ENCODE measurements at places on chromosomes 12 and 14.

GRCh38 chr12:108043286-108043685, 85.8 kb upstream of the WSCD2 start:
- no peak for DNase-seq

- DNase-seq: peak; percentile 40
These were observed 6.3 kb downstream of the CLEC2A start for GRCh38 chr12:9925705-9926393.

- DNase-seq: peak; percentile 46
These were observed 38.3 kb downstream of the ATF7IP start for GRCh38 chr12:14403711-14404196.

DNA sequence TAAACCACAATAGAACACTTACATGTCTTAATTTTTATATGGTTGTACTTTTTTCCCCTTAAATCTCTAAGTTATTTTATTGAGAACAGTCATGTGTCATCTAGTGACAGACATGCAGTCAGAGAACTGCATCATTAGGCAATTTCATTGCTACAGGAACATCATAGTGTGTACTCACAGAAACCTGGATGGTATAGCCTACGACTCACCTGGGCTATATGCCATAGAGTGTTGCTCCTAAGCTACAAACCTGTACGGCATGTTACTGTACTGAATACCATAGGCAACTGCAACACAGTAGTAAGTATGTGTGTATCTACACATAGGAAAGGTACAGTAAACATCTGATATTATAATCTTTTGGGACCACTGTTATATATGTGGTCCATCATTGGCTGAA, 557.6 kb downstream of the PRKD1 start:
- DNase-seq: no peak

- no peak for DNase-seq
These were observed 171.8 kb downstream of the GLT1D1 start for GRCh38 chr12:129025055-129025454.

GRCh38 chr14:58788655-58789503, 151.1 kb downstream of the DACT1 start:
- DNase-seq: no peak

- DNase-seq: no peak
These were observed 4.2 kb upstream of the HRK start for GRCh38 chr12:116885491-116885890.

- no peak for DNase-seq
These were observed 44.4 kb downstream of the SLC8B1 start for GRCh38 chr12:113290506-113290905.

DNA sequence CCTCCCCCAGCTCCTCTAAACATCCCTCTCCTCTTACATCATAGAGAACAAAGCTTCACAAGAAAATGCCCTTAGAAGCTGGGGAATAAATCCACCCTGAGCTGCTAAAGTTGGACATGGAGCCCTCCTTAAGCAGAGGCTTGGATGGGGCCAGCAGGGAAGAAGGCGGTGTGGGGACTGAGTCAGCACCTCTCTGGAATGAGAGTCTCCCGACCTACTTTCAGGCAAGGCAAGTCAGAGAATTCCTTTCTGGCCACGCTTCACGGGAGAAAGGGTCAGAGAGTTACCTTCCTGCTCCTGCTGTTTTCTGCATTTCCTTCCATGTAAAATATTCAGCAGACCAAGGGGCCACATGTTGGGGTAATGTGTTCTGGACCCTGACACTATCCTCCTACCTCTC, 113.3 kb upstream of the PRB2 start:
- no peak for DNase-seq

GRCh38 chr14:73764406-73765280, 50.5 kb upstream of the PNMA1 start:
- peak; percentile 3 for DNase-seq

DNA sequence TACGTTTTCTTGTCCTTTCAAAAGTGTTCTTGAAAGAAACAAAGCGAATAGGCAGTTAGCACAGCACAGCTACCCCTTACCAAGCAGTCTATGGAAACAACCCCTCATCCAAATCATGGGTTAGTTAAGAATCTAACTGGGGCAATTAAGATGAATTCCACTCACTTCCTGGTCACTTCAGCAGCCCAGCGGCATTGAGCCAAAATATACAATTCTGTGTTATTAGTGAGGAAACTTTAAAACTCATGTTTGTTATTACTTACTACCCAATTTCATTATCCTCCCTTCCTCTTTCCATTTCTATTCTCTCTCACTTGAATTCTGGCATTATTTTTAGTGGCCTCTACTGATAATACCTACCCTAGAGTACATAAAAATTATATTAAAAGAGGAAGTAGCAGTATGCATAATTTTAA, 121.4 kb downstream of the PPHLN1 start:
- DNase-seq: no peak

DNA sequence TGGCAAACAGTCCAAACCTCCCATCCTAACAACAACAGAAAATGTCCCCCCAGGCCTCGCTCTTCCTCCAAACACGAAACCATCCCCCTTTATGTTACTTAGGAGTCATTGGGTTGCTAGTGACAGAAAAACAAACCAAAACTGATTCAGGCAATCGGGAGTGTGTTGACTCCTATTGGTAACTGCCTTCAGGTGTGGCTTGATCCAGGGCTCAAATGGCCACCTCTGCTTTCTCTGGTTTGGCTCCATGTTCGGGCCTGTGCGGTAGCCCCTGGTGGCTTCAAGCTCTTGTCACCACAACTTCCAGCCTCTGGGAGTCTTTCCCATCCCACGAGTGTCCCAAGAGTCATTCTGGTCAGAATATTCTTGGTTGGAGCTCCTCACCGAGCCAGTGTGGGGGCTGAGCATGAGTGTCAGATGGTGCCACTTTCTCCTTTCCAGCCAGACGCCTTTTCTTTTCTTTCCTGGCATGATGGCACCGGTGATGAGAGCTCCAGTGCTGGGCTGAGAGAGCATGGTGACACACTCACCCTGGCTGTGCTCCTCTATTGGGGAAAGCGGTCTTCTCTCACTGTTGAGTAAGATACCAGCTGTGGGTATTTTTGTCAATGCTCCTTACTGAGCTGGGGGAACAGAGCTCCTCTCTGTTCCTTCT, 38.6 kb downstream of the NOC4L start:
- no peak for DNase-seq

- DNase-seq: no peak
These were observed 14.9 kb downstream of the LTA4H start for GRCh38 chr12:96020314-96021003.

DNA sequence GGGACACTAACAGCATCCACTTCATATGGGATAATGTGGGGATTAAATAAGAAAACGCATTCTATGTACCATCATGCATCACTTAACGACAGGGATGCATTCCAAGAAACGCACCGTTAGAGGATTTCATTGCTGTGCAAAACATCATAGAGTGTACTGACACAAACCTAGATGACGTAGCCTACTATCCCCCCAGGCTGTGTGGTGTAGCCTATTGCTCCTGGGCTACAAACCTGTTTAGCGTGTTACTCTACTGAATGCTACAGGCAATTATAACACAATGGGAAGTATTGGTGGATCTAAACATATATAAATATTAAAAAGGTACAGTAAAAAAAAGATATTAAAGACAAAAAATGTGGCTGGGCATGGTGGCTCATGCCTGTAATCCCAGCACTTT, 230.6 kb downstream of the KSR2 start:
- no peak for DNase-seq

DNA sequence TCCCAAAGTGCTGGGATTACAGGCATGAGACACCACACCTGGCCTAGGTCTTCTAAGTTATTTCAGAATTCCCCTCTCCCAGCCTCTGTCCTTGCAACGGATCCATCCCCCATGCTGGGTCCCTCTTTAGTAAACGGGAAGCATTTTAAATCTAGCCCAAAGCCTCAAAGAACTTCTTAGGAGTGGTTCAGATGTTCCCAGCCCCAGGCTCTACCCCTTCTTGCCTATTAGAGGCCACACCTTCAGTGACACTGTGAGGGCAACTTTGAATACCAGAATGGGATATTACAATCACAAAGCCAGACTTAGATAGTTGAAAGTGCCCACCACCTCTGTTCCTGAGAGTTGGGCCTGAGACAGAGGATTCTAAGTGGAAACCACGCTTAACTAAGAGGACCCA, 18.1 kb upstream of the SPPL3 start:
- no peak for DNase-seq

DNA sequence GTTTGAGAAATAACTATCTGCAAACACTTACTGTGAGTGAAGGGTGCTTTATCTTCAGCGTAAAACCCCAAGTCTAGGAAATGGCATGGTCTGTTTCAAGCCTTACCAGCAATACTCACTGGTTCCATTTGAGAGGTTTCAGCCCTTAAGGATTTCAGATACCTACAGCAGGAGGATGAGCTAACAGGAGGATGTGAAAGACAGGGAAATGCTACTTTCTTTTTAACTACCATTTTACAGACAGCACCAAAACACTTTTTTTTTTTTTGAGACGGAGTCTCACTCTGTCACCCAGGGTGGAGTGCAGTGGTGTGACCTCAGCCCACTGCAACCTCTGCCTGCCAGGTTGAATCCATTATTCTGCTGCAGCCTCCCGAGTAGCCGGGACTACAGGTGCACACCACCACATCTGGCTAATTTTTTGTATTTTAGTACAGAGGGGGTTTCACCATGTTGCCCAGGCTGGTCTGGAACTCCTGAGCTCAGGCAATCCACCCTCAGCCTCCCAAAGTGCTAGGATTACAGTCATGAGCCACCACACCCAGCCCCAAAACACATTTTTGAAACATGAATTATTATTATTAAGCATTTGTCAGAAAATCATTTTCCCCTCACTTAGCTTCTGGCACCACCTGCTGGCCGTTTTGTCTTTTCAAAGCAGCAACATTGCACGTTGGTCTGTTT, 4.6 kb downstream of the MTRFR start:
- peak; percentile 65 for DNase-seq

GRCh38 chr14:70789961-70790360, 19.4 kb downstream of the MAP3K9 start:
- no peak for DNase-seq

DNA sequence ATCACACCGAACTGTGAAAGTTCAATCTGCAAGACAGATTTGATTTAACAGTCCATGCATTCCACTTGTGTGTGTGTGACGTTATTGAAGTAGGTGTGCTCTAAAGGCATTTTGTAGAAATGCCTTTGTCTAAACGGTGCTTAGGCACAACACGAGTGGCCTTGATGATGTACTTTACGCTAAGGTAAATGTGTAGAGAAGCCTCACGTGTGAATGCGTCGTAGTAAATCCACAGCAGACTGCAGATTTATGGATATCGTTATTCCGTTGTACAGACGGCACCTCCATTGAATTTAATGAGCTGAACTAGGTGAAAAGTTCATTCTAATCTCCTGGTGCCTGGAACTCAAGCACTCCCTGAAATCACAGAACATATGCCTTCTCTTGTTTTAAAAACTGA, 202.8 kb upstream of the STXBP6 start:
- DNase-seq: no peak

- DNase-seq: no peak
These were observed 78.0 kb downstream of the SRGAP1 start for GRCh38 chr12:63922474-63922873.

GRCh38 chr14:105439710-105440553, 20.3 kb downstream of the MTA1 start:
- no peak for DNase-seq

GRCh38 chr12:29750131-29750927, 33.4 kb downstream of the TMTC1 start:
- no peak for DNase-seq

DNA sequence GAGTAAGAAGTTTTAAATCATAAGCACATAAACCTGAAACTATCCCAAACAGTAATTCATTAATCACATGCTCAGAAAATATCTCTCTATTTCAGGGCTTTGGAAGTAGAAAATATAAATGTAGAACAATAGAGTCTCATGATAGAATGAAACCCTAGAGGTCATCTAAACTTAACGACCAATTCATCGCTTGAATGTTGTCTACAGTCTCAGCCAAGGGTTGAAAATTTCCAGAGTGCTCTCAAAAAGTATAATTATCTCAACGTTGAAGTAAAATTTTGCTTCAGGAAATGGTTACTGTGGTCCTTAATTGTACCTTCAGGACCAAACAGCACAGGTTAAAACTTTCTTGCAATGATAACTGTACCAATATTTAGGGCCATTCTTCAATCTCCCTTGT, 1053.6 kb upstream of the SEL1L start:
- DNase-seq: no peak

DNA sequence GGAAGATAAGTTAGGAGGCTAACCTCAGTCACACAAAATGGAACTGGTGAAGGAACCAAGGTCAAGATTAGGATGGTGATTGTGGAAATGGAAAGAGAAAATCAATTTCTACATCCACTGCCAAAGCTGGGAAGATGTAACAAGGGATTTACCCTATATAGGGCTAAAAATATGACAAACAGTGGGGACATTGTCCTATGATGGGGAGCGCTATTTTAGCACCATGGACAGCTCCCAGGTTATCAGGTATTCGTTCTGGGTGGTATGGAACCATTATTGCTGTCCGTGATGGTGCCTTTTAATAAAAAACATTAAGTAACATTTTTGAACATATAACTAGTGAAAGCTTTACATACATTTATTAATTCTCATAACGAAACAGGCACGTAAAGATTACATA, 124.0 kb downstream of the NDUFA12 start:
- DNase-seq: no peak

DNA sequence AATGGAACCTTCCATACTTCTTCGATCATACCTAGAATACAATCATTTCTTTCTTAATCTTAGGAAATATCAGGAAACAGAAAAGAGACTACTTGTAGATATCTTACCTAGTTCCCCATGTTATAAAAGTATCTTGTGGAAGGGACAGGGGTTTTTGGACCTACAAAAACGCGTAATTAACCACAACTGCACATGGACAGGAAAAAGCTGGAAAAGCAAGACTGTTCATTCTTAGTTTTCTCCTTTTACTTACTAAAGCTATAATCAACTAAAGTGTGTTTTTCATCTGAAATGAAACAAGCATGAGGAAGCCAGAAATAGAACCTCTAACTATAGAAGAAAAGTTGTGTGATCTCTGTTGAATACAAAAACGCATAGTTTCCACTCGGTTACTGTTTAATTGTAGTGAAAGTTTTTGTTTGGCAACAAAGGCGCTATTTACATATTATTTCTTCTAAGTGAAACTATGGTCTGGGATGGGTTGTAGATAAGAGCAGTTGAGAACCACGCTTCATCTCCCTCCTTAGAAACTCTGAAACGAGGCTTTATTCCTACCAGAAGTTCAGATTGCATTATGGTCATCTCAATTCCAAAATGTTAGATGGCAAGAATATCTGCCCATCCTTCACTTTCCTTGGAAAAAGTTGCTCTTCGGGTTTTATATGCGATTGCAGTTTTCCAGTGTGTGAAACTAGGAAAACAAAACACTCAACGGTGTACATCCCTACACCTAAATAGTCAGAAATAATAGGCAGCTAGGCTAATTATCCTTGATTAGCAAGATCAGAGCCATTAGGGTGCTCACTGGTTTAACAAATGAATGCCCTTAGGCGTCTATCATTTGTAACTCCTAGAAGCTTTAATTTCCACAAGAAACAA, 1.1 kb downstream of the BCAT1 start:
- no peak for DNase-seq

GRCh38 chr12:11725686-11726085, 76.2 kb downstream of the ETV6 start:
- no peak for DNase-seq

GRCh38 chr12:115508990-115509389, 768.5 kb downstream of the MED13L start:
- DNase-seq: no peak

GRCh38 chr14:69643430-69644200, 32.2 kb downstream of the SUSD6 start:
- DNase-seq: peak; percentile 68

Measured in CD4-positive, alpha-beta T cell treated with Interleukin-6 at 100 ng/mL for 8 hours (primary cell).